ENCODE measurements at places on chromosomes 6 and 20.

GRCh38 chr6:134436281-134436815 is 118.4 kb upstream of the SGK1 start:
- DNase-seq: peak; percentile 93

GRCh38 chr6:160667639-160668481 is 3.8 kb upstream of the LPA start:
- no peak for DNase-seq

DNA sequence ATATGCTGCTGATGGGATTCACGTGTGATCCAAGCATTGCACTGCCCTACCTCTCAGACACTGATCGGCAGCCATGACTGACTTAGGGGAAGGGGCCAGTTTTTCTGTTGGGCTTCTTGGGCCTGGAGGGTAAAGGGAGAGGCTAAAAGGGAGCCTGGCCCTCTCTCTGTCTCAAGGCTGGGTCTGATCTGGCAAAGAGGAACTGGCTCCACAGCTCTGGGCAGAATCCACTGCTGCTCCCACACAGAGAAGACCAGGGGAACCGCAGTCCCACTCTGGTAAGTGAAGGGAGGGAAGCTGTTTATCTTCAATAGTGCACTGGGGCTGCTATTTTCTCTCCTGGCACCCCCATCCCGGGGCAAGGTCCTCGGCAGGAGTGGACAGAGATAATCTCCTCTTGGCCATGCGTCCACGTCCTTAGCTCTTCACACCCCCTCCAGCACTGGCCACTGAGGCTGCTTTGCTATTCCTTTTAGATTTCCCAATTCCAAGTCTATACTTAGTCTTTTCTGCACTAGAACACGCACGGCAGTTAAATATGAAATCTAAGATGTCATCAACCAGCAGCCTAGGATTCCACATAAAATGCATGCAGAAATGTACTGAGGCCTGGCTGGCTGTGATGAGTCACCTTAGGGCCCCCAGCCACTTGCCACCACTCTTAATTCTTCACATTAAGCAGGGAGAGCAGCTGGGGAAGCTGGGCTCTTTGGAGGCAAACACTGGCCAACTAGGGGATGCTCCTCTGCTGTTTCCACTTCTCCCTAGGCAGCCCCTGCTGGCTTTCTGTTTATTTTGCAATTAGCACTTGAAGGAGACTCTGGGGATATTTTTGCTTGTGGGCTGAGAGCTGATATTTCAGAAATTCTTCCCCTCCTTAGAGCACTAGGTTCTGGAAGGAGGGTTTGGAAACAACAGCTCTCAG is 87.8 kb upstream of the ARMC2 start:
- no peak for DNase-seq

DNA sequence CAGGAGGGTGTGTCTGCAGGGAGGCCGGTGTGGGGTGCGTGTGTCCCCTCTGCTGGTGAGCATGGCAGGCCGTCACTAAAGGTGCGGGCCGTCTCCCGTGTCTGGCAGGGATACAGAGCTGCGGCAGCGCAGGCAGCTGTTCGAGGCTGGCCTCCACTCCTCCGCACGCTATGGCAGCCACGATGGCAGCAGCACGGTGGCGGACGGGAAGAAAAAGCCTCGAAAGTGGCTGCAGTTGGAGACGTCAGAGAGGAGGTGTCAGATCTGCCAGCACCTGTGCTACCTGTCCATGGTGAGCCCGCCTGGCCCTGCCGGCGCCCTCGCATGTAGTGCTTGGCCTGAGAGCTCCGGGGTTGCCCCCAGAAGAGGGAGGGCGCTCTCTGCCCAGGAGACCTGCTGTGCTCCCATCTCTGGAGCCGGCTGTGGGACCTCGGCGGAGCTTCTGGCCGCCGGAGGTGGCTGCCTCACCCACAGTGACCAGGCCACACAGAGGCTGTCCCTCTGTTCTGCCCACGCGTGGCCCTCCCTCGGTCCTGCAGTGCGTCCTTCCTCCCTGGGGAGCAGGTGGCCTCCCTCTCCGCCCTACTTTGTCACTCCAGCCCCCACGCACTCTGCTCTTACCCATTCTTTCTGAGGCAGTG is 149.6 kb downstream of the DTNBP1 start:
- no peak for DNase-seq

GRCh38 chr6:143427109-143427817 is 23.2 kb downstream of the ADAT2 start:
- no peak for DNase-seq

DNA sequence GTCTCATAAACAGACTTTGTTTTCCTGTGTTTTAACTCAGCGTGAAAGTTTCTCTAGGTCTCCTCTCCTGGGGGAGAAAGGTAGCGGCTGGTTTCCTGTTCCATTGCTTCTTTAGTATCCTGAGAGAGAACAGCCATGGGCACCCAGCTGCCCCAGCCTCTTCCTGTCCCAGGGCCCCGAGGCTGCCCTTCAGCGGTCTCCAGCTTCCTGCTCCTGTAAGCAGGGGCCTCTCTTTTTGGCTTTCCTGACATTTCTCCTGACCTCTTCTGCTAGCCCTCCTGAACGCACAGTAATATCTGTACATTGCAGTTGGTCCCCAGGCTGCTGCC is 2.4 kb upstream of the SSTR4 start:
- DNase-seq: no peak

DNA sequence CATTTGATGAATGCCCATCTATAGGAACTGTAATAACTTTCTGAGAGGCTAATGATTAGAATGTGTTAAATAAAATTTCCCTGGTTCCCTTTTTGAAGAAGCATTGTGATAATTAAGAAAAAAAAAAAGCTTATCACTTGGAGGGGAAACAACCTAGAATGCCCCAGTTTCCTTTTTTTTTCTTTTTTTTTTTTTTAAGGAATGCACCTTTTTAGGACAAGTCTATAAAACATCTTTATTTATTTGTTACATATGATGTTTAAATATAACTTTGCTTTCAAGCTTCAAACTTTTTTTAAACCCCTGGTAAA is 7.3 kb upstream of the MRPS10 start:
- no peak for DNase-seq

All from glomerular endothelial cell (primary cell).